Heart left ventricle (tissue), 16 donors: ENCODE measurements at places on chromosomes 2 and 18. TPM values are rescaled to one million over a fixed set of nuclear protein-coding genes. Genes with fewer than 3 reads are reported as not detected.

- no peak for DNase-seq
Observed at GRCh38 chr18:58603375-58604067, 25.4 kb downstream of the ALPK2 start.

Gene CPLX4
- total RNA-seq = not detected

GRCh38 chr2:28413152-28413898 is 20.7 kb downstream of the FOSL2 start:
- peak; percentile 46 for DNase-seq

DNA sequence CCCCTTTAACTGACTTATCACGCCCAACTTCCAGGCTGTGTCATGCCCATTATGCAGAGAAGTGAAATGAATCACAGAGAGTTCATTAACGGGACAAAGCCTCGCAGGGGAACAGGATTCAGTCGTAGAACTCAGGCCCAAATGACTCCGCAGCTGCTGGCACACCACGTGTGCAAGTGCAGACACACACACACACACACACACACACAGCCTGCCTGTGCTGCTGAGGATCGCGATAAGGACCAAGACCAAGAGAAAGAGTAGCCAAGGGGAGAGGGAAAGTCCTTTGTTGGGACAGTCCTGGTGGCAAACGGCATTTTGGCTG is 90.0 kb upstream of the TAF1B start:
- DNase-seq = no peak

GRCh38 chr2:152227969-152228592 is 52.5 kb upstream of the STAM2 start:
- no peak for DNase-seq

- DNase-seq = no peak
Observed at GRCh38 chr18:44798433-44799048, 117.9 kb downstream of the SETBP1 start.
